Activated B cell treated with CpG ODN at 0.5 μM for 24 hours (primary cell): ENCODE measurements at places on chromosomes 4 and X. TPM values are rescaled to one million over a fixed set of nuclear protein-coding genes. Genes with fewer than 3 reads are reported as not detected.
A peak's percentile ranks its signal among the peaks of the same experiment; 100 is the strongest.

GRCh38 chrX:1334854-1335253 is 1.7 kb upstream of the IL3RA start:
- DNase-seq, result no peak

GRCh38 chrX:69565247-69565815 is 50.6 kb upstream of the EDA start:
- DNase-seq, result no peak

DNA sequence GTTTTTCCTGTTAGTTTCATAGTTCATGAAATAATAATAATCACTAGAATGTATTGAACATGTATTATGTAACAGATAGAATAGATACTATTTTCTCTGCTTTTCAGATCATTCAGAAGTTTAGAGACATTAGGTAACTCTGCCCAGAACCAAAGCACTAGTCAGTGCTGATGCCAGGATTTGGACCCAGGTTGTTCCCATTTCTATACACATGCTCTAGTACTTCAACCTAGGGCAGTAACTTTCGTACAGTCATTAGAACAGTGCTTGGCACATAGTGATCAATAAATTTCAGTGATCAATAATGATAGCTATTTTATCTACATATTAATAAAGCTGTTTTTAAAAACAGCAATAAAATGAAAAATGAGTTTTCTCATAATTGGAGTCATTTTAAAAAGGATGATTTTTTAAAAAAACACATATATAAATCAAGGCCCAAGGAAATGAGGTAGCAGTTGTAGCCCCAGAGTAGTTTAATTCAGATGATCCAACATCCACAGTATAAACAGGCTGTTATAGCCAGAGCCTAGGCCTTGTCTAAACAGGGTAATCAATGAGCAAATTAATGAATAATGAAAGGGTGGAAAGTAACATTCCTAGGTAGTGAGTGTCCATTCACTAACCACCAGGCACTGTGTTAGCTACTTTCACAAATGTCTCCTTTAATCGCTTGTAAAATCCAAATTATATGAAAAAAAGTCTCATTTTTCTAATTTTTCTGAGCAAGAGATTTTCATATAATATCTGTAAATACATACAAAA is 25.6 kb downstream of the TXK start:
- no peak for DNase-seq

- no peak for DNase-seq
These were observed 2012.4 kb upstream of the IGFBP7 start for GRCh38 chr4:59122626-59123025.

GRCh38 chr4:25654031-25654970 is 1.4 kb upstream of the SLC34A2 start:
- DNase-seq, result no peak

GRCh38 chr4:8283631-8284121 is 14.1 kb downstream of the HTRA3 start:
- no peak for DNase-seq

DNA sequence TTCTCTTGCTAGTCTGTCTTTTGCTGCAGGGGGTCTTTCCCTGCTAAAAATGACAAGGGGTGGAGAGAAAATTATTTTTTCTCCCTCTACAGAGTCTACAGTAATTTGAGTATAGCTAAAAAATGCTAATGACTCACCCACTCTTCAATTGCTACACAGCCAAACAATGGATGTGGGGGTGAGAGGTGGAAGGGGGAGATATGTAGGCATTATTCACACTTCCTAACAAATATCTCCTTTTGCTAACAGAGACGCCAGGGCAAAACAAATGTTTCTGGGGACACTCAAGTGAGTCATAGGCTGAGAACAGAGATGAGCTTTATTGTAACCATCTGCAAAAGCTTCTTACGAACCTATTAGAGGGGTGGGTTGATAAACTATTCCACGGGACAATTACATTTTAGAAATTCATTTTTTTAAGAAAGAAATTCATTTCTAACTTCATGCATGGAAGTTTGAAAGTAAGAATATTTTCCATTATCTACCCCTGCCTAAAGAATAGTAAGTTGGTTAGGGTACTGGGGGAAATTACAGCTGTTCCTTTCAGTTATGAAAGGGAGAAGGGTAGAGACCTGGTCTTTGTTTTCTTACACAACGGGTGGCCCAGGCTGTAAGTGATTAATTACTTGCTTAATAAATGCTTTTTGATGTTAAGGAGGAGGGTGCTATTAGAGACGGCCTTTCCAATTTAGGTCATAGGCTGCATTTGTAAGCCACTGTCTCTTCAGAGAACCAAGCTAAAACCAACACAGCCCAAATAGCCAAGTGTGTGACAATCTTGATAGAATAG is 12.8 kb downstream of the SCD5 start:
- DNase-seq, result no peak

- DNase-seq, result no peak
These were observed 58.0 kb downstream of the SEPTIN11 start for GRCh38 chr4:77007358-77008230.

DNA sequence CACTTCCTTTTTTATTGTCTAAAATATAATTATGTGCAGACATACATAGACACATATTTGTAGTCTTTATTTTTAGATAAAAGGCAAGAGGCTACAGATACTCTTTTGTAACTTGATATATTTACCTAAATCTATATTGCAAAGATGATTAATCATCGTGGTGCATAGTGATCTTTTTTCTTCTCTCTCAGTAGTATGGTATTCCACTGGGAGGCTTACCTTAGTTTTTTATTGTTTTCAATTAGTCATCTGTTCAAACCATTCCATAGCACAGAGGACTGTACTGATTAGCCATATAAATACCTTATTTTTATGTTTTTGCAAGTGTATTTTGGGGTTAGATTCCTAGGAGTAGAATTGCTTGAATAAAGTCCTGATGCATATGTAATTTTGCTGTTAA is 619.7 kb downstream of the GRXCR1 start:
- DNase-seq, result no peak

DNA sequence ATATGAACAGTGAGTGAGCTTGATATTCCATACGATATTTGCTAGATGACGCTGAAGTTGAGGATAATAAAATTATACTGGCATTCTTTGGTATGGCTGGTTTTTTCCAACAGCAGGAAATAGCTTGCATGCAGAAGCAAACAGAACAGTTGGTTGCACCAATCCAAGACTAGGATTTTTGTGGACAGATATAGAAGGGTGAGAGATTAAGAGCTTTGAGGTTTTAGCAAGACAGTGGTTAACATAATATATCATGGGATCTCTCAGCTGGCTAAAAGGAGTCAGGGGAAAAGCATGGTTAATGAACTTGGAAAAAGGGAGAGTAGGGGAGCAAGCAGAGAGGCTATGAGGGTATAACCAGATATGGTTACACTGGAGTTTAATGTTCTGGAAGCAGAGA is 127.9 kb downstream of the DHX15 start:
- no peak for DNase-seq

GRCh38 chr4:35525192-35525978 is 718.9 kb downstream of the ARAP2 start:
- DNase-seq, result no peak

DNA sequence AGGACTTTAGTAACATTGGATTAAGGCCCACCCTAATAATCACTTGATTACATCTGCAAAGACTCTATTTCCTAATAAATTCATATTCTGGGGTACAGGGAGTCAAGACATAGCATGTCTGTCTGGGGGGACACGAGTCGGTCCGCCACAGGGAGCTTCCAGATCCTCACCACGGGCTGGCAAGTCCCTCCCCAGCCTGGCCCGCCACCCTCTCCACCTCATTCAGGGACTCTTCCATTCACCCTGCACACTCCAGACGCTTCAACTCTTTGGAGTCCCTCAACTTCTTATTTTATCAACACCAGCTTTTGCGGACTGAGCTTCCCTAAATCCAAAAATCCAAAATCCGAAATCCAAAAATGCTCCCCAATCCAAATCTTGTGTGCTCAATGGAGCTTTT is 71.2 kb downstream of the DCTD start:
- no peak for DNase-seq

- DNase-seq, result no peak
These were observed 49.5 kb upstream of the ATP6AP2 start for GRCh38 chrX:40531056-40531826.

GRCh38 chrX:19747652-19748610 is 139.5 kb downstream of the SH3KBP1 start:
- DNase-seq, result peak; percentile 43

GRCh38 chr4:83516042-83516772 is 19.7 kb upstream of the GPAT3 start:
- no peak for DNase-seq

GRCh38 chrX:31287861-31288260 is 216.0 kb upstream of the FTHL17 start:
- no peak for DNase-seq

GRCh38 chrX:45986971-45987370 is 558.2 kb downstream of the ZNF674 start:
- DNase-seq, result no peak

DNA sequence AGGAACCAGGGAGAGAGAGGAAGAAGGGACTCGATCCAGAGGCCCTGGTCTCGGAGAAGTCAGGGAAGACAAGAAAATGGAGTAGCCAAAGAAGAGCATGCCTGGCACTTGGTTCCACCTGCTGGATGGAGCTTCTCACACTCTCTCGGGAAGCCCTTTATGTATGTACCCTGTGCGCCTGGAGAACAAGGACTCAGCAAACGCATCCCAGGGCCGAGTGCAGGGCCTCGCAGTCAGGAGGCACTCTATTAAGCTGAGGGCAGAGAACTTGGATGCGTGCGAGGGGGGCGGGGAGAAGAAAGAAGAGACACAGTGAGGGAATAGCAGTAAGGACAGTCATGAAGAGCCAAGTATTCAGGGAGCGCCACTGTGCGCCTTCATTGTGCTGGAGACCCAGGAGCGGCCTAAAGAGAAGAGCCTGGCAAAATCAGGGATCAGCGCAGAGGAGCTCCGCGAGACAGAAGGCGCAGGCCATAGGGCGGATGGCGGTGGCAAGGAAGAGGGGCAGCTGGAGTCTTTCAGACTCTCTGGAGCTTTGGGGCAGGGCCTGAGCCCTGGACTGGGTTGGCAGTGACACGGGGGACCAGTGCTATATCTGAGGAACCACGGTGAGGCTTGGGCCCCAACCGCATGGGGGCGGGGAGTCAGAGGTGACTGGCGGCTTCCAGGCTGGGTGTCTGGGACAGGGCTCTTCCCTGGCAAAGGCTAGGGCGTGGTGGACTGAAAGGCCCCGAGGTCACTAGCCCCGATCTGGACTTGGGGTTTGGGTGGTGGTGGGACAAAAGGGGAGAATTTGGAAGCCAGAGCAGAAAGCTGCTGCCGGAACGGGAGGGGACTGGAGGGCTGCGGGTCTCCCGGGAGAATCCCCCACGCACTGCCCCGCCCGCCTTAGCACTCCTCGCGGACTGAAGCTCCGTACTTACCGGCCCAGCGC is 1.9 kb upstream of the SEPTIN6 start:
- DNase-seq, result no peak

DNA sequence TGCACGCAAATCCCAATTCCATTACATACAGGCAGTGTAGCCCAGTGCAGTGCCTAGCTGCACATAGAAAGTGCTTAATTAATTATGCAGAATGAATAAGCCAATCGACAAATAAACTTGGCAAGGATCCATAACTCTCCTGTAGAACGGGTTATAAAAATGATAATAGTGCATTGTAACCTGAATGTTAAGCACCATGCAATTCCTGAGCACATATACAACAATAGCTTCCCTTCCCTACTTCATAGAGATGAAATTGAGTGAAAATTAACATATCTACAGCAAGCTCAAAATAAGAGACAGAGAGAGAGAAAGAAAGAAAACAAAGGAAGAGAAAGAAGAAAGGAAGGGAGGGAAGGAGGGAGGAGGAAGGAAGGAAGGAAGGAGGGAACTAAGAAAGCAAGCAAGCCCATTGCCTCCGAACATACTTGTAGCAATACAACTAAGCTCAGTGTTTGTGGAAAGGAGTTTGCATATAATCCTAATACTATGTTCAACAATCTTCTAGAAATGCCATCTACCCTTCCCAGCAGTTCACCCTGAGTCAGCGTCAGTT is 1074.0 kb upstream of the LCORL start:
- no peak for DNase-seq

DNA sequence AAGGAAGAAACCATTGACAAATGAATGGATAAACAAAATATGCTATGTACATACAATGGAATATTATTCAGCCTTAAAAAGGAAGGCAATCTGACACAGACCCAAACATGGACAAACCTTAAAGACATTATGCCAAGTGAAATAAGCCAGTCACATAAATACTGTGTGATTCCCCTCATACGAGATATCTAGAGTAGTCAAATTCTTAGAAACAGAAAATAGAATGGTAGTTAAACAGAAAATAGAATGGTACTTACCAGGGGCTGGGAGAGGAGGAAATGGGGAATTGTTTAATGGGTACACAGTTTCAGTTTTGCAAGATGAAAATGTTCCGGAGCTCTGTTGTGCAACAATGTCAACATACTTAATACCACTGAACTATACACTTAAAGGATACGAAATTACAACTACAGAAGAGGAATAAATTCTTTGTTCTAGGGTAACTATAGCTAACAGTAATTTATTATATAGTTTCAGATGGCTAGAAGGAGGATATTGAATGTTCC is 47.8 kb upstream of the DUSP21 start:
- no peak for DNase-seq

DNA sequence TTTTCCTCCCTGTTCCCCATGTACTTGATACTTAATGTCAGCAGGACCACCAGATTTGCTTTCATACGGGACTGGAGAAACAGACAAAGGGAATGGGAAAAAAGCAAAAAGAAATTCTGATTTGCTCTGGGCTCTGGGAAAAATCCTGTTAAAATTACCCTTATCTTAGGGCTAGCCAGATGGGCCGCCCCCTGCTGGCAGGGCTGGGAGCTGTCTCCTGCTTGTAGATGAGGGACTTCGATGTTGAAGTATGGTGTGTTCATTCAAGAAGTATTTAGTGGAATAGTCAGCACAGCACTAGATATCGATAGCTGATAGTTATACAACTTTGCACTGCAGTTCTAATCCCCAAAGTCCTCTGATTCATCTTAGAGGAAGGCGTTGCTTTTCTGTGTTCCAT is 45.8 kb downstream of the BCORL1 start:
- DNase-seq, result peak; percentile 37

- no peak for DNase-seq
These were observed 40.4 kb upstream of the MAP3K15 start for GRCh38 chrX:19555683-19556082.

- DNase-seq, result no peak
These were observed 88.4 kb upstream of the SPIN4 start for GRCh38 chrX:63439580-63439979.

- no peak for DNase-seq
These were observed 109.6 kb downstream of the SHROOM4 start for GRCh38 chrX:50704360-50704759.

Gene IL13RA2
- not detected in 2 replicates for total RNA-seq

Gene CPE
- not detected in 2 replicates for total RNA-seq

Gene FAM9B
- not detected in 2 replicates for total RNA-seq

Gene SRPK3
- not detected in 2 replicates for total RNA-seq

Gene CLIC2
- 0.44 and 0.80 TPM in 2 replicates for total RNA-seq

Gene TRIM60
- total RNA-seq, result not detected in 2 replicates

Gene CCDC149
- not detected in 2 replicates for total RNA-seq

Gene AMOT
- 2.1 and 2.7 TPM in 2 replicates for total RNA-seq

Gene HEPH
- not detected in 2 replicates for total RNA-seq

Gene TIGD4
- 0.24 and 0.44 TPM in 2 replicates for total RNA-seq

Gene THAP9
- 2.1 and 3.1 TPM in 2 replicates for total RNA-seq

Gene CYSLTR1
- 20.5 and 20.7 TPM in 2 replicates for total RNA-seq

Gene KCNE5
- total RNA-seq, result 0.40 and 0.42 TPM in 2 replicates

Gene BEX5
- 0.61 and 1.2 TPM in 2 replicates for total RNA-seq
